Activated T-cell treated with anti-CD3 and anti-CD28 coated beads, Interleukin-2, amount 50 U/mL, for 72 hours (primary cell): ENCODE measurements at places on chromosomes 1 and 21. TPM values are rescaled to one million over a fixed set of nuclear protein-coding genes. Genes with fewer than 3 reads are reported as not detected.

Gene MPL
- total RNA-seq = not detected

Gene KCNT2
- not detected for total RNA-seq

Gene NRAS
- 73.6 TPM for total RNA-seq

Gene CFHR5
- total RNA-seq = not detected

Gene BTG3
- total RNA-seq = 35.0 TPM

Gene LCE3E
- total RNA-seq = not detected

Gene LHX8
- total RNA-seq = not detected

DNA sequence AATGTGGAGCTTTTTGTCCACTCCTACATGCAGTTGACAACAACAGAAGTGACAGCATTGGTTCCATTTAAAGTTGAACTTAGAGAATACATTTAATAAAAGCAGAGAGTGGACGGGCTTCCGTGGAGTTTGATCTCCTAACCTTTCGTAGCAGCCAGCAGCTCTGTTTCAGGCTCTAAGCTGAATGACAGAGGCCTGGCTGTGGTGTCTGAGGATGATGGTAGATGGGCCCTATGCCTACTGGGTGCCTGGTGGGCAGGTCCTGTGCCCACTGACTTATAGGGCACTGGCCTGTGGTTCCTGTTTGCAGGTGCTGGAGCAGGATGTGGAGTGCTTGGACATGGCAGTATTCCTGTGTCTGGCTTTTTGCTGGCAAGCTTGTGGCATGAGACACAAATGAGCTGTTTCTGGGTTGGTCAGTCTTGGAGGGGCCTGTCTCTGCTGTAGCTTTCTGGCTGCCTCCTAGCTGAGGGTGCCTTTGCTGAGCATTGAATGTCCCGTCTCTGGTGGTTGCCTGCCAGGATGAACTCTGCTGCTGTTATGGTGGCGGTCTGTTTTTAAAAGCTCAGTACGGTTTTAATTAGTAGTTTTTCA, 54.6 kb downstream of the PRDM2 start:
- DNase-seq = no peak

DNA sequence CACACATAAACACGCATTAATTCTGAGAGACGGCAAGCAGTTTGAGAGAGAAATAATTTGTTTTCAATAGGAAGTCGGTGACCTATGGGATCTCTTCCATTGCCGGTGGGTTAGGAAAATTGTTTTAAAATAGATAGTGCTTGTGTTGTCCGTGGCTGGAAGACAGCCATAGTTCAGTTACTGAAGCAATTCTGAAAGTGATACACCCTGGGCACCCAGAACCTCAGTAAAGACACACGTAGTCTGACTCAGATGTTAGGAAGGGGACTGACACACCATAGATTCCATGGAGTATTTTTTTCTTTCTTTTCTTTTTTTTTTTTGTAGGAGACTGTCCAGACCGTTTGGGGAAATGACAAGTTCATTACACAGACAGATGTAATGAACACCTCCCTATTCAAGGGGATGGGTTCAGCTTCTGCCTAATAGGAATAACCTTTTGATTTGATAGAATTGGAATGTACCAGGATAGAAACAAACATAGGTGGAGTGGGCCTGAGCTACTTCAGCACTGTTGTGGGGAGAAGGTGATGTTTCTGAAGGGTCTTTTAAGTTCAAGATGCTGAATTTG, 1.6 kb downstream of the C1orf21 start:
- peak; percentile 11 for DNase-seq

DNA sequence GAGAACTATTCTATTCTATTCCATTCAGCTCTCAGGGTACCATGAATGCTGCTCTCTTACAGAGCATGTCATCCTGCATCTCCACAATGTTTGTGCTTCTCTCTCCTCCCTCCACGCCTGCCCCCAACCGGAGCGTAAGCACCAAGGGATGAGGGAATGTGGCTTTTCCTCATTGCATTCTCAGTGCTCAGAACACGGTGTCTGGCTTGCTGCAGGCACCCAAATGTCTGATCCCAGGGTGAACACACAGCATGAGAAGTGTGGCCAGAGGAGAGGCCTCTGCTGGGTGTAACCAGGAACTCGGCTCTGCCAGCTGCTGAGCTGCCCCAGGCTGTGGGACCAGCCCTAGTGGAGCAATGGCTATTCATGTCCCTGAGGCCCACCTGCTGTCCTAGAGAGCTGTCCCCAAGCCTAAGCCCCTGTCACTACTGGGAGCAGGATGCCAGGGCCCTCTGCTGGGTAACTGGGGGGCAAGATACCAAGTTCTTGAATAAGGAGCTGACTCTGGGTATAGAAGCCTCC, 38.3 kb downstream of the OLFML2B start:
- DNase-seq = no peak

DNA sequence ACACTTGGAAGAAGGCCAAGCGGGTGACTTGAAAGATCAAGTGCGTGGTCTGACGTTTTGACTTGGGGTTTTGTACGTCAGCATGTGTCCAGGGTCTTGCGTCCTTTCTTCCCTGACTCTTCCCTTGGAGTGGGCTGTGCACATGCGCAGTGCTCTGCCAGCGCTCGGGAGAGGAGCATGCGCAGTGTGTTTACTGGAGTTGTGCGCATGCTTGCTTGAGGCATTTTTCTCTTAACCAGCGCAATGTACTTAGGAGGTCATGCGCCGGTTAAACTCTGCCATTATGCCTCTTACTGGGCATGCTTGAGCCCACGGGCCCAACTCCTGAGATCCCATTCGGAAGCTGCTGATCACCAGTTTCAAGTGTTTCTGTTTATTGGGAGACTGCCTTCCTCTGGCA, 242.5 kb upstream of the AJAP1 start:
- no peak for DNase-seq

- no peak for DNase-seq
These were observed 3.2 kb downstream of the SPSB1 start for GRCh38 chr1:9295884-9296283.

- no peak for DNase-seq
These were observed 116.5 kb upstream of the C1orf174 start for GRCh38 chr1:4016351-4017130.

DNA sequence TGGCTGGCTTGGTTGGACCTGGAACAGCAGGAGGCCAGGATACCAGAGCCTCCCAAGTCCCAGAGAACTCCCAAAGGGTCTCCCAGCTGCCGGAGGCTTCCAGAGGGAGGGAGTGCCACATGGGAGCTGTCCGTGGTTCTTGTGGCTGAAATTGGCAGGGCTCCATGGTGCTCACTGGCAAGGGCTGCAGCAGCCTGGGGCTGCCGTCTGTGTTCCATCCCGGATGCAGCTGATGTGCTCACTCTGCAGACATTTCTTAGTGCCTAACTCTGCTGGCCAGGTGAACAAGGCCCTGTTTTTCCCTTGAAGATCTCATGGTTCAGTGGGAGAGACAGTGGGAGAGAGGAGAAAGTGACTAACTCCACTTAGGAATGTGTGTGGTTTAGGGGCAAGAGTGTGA, 261.1 kb downstream of the CAMTA1 start:
- DNase-seq = no peak

GRCh38 chr1:162023547-162024501, at the start of gene OLFML2B:
Gene OLFML2B, minus strand, starts transcription at chr1:162023869. Its CDS starts 439 bp downstream, at chr1:162023430.
- peak; percentile 64 for DNase-seq

DNA sequence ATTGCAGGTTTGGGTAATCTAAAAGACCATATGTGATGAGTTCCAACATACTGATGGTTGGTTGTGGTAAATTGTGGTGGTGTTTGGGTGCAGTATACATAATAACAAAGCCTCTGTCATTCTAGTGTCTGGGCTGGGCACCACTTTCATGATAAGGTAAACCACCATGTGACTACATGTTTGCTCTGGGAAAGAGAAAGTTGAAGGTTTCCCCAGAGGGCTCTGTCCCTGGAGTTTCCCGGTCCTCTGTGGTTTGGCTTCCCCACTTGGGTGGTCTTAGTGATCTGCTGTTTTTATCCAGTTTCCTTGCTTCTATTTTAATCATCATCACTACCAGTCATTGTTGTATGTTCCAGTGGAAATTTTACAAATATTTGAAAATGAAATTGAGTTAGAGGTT, 55.9 kb upstream of the TSPAN2 start:
- DNase-seq = no peak

GRCh38 chr1:184965944-184966860, 8.1 kb downstream of the NIBAN1 start:
- DNase-seq = no peak

GRCh38 chr1:231600458-231600976, 26.1 kb upstream of the DISC1 start:
- no peak for DNase-seq
